ENCODE measurements at places on chromosomes 12 and 14. TPM values are rescaled to one million over a fixed set of nuclear protein-coding genes. Genes with fewer than 3 reads are reported as not detected.

- DNase-seq, result peak; percentile 97
Measured at GRCh38 chr14:68779761-68780323, 13.0 kb downstream of the ZFP36L1 start.

- no peak for DNase-seq
Measured at GRCh38 chr14:53153702-53154112, 584 bp upstream of the DDHD1 start.

- no peak for DNase-seq
Measured at GRCh38 chr12:105018012-105018411, 31.9 kb downstream of the NOPCHAP1 start.

Gene CPSF6
- total RNA-seq, result 31.5 TPM

- DNase-seq, result peak; percentile 66
Measured at GRCh38 chr12:49304161-49304560, 9.2 kb downstream of the PRPH start.

- peak; percentile 89 for DNase-seq
Measured at GRCh38 chr12:67662910-67663538, 14.5 kb downstream of the DYRK2 start.

GRCh38 chr12:104586351-104586919 is 129.7 kb downstream of the CHST11 start:
- no peak for DNase-seq

Gene GLIPR1L2
- 1.6 TPM for total RNA-seq

- DNase-seq, result no peak
Measured at GRCh38 chr12:47757364-47757839, 1.3 kb downstream of the RAPGEF3 start.

DNA sequence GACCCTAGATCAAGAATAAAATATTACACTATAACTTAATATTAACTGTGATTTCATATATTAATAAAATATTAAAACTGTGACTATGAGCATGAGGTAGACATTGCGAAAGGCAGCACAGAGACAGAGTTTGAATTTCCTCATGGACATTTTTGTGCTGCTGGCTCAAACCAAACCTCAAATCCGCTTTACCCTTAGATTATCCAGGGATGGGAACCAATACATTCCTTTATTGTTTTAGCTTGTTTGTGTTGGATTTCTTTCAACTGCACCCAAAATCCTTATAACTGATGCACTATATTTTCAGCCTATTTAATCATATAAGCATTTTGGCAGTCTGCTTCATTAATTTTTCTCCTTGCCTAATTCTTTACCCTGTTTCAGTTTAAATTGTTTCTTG is 436.7 kb downstream of the ATP23 start:
- DNase-seq, result peak; percentile 25

GRCh38 chr14:59199205-59199604 is 10.7 kb downstream of the DAAM1 start:
- DNase-seq, result no peak

Gene SMIM41
- not detected for total RNA-seq

Gene NEMP1
- total RNA-seq, result 6.4 TPM

Gene BRI3BP
- total RNA-seq, result 1.9 TPM

DNA sequence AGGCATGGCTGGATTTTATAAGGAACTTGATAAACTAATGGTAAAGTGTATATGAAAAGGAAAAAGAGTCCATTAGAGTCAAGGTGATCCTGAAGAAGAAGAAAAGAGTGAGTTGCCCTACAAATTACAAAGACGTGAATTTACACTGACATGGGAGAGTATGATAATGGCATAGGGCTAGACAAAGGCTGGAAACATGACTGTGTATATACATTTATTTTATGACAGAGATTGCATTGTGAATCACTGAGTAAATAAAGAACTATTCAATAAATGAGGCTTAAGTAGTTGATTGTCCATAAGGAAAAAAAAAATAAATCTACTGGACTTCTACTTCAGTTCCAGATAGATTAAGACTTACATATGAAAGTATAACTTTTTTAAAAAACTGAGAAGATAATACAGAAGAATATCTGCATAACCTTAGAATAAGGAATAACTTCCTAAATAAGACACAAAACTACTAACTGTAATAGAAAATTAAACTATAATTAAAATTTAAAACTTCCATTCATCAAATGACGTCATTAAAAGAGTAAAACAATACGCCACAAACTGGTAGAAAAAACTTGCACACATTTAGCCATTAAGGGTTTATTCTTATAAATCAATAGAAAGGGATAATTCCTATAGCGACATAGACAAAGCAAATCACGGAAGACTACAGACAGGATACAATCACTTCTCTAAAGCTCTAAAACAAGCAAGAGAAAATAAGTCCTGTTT is 278.5 kb downstream of the NOVA1 start:
- DNase-seq, result no peak

DNA sequence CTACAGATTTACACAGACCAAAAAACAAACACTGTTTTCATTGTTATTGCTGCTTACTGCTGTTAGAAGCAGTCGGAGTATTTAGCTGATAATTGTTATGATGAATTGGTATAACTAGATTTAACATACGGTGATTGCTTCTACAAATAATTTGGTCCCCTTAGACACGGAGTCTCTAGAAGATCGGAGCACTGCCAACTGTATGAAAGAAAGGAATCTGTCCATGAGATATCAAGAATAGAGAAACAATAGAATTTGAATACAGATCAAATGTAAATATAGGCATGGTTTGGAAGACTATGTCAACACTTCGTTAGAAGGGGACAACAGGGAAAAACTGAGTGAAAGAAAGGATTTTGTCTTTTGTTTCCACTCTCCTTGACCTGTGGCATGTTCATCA is 110.9 kb downstream of the PPP2R5E start:
- no peak for DNase-seq

DNA sequence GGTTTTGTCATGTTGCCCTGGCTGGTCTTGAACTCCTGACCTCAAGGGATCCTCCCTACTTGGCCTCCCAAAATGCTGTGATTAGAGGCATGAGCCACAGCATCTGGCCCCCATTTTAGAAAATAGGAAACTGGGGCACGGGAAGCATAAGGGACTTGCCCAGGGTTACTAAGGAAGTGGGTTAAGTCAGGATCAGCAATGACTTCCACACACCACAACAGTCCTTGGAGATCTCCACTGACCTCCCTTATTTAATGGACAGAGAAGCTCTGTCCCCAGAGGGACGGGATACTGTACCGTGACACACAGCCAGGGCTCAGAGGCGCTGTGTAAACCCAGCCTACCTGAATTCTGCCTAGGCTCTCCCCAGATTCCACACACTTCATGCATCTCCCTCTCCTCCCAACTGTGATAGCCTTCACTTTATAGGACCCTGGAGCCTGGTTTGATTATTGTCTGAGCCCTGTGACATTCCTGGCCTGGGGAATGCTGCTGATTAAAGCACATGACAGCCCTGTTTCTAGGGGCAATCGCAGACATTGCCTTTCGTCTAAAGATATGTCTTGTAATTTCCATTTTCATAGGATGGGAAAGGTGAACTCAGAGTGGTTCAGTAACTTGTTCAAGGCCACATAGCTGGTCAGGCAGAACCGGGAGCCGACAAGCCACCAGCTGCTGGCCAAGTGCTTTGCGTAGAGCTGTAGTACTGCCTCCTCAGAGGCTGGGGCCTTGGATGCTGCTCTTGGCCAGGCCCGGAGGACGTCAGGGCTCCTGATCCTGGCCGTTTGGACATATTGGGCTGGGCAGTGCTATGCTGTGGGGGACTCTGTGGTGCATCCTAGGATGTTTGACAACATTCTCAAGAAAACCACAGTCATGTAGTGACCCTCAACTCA is 20.8 kb downstream of the SERPINA1 start:
- DNase-seq, result no peak

Gene PRB2
- not detected for total RNA-seq

GRCh38 chr12:106580671-106581508 is 1.9 kb upstream of the RFX4 start:
- DNase-seq, result no peak

DNA sequence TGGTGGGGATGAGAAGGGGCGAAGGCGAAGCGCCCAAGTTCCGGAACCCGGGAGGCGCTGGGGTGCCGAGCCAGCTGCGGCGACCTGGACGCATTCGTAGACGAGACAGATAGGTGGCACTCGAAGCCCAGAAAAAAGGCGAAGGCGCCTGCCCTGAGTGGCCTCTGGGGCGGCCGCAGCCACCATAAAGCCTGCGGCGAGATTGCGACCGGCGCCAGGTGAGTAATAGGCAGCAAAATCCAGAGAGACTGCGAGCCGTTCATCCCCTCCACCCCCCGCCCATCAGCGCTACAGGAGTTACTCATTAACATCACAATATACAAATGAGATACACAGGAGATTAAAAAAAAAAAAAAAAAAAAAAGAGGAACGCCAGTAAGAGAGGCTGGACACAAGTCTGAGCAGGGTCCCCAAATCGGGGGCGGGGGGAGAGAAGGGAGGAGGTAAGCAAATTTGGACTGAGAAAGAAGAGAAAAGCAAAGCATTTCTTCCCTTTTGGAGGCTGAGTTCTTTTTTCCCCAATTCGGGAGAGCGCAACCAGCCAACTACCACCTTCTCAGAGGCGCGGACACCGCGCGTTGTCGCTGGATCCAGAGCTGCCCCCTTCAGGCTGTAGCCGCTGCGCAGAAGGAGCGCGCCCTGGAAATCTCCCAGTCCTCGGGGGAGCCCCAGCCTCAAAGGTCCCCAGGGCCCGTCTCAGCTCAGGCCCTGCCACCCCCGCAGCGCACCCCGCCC is 15.7 kb downstream of the TBX3 start:
- peak; percentile 96 for DNase-seq

Gene MARCHF9
- 0.97 TPM for total RNA-seq

Gene OR4Q3
- total RNA-seq, result not detected

Gene CCT2
- 171 TPM for total RNA-seq

DNA sequence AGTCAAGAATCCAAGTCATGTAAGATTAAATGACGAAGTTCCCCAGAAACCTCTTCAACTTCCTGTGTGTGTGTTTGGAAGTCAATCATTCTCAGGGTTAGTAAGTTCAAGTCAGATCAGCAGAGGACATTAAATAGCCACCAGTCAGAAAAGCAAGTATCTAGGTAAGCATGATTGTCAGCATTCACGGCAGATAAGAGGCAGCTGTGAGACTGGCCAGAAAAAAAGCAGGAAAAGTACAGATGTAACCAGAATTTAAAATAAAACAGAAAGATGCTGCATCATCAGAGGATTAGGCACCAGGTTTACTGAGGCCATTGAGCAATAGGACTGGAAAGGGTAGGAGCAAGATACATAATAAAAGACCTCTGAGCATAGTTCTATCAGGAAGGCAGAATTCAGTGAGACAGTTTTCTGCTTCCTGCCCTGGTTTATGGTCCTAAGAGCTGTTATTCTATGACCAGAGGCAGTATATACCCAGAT is 606.9 kb downstream of the FSCB start:
- DNase-seq, result no peak

- DNase-seq, result peak; percentile 60
Measured at GRCh38 chr12:88834226-88834625, 254.0 kb upstream of the KITLG start.

DNA sequence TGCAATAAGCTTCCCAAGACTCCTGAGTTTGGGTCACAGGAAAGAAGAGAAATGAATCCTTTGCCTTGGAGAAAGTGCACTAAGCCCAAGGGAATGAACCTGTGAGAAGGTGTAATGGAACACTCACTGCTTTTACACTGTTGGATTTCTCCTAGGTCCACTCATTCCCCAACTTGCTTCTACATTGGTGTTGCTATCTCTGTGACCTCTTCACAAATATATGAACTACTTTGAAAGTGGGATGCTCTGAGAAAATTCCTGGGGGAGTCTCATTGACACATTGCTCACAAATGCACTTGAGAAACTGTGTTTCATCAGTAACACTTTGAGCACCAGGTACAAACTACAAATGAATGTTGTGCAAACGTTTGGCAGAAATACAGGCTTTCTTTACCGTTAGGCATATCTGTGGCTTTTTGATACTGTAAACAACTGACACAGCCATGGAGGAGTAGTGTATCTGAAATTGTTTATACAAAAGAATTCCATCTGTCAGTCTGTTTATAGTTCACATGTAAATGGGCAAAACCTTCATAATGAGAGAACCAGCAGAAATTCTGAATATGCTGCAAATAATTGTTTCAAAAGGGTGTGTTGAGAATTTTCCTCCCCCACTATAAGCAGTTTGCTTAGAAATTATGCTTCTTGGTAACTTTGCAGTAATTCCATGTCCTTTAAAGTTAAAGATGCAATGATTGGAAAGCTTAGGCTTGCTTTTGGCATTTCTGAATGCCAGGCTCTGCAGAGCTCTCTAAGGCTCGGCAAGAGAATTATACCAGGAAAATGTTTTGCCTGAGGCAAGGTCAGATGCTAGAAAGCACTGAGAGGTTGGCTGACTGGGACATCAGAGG is 348.5 kb upstream of the DDHD1 start:
- DNase-seq, result peak; percentile 63

Gene PTPRR
- total RNA-seq, result 0.25 TPM

GRCh38 chr12:32197421-32197820 is 90.8 kb downstream of the BICD1 start:
- DNase-seq, result peak; percentile 30

GRCh38 chr14:102805371-102805891 is 28.2 kb downstream of the TRAF3 start:
- DNase-seq, result peak; percentile 79

DNA sequence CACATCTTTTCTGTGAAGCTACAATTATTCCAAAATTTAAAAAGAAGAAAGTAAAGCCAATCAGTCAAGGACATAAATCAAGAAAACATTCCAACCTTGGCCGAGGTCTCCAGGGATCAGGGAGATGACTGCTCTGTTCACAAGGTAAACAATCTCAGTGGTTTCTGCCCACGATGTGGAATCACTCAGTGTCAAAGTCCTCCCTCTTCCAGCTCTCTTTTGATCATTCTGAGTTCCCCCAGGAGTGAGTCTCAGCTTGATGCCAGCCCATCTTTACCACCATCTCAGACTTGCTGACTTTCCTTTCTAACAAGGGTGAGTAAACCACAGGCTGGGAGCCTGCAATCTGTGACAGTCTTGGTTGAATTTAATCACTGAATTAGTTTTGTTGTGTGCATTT is 4.8 kb upstream of the SERPINA9 start:
- DNase-seq, result peak; percentile 57

- no peak for DNase-seq
Measured at GRCh38 chr14:68759017-68759560, 33.8 kb downstream of the ZFP36L1 start.

Gene SLC2A13
- total RNA-seq, result 8.1 TPM

- DNase-seq, result peak; percentile 24
Measured at GRCh38 chr12:68304626-68305025, 27.5 kb downstream of the MDM1 start.

DNA sequence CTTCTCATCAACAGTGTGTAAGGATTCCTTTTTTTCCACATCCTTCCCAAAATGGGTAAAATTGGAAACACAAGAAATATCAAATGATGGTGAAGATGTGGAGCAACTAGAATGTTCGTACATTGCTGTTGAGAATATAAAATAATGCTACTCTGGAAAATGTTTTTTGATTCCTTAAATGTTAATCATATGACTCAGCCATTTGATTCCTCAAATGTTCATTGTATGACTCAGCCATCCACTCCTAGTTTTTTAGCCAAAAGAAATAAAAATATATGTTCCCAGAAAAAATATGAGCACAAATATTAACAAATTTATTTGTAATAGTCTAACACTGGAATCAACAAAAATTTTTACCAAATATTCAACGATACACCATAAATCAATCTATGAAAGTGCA is 1108.6 kb downstream of the LRFN5 start:
- DNase-seq, result peak; percentile 74

Measured in GM23248 (cell line).